Retinal pigment epithelial cell (primary cell): ENCODE measurements at places on chromosomes 7 and 10.
A peak's percentile ranks its signal among the peaks of the same experiment; 100 is the strongest.

GRCh38 chr10:133458710-133459453 lies 5.1 kb downstream of the SCART1 start:
- DNase-seq: no peak

DNA sequence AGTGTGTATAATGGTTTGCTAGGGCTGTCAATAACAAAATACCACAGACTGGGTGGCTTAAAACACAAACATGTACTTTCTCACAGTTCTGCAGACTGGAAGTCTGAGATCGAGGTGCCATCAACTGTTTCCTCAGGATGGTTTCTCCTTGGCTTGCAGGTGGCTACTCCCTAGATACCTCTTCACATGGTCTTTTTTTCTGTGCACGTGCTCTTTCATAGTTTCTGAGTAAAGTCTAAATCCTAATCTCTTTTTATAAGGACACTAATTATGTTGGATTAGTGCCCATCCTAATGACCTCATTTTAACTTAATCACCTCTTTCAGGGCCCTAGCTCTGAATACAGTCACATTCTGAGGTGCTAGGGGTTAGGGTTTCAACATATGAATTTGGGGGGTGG lies 65.9 kb downstream of the AMPH start:
- DNase-seq: no peak

DNA sequence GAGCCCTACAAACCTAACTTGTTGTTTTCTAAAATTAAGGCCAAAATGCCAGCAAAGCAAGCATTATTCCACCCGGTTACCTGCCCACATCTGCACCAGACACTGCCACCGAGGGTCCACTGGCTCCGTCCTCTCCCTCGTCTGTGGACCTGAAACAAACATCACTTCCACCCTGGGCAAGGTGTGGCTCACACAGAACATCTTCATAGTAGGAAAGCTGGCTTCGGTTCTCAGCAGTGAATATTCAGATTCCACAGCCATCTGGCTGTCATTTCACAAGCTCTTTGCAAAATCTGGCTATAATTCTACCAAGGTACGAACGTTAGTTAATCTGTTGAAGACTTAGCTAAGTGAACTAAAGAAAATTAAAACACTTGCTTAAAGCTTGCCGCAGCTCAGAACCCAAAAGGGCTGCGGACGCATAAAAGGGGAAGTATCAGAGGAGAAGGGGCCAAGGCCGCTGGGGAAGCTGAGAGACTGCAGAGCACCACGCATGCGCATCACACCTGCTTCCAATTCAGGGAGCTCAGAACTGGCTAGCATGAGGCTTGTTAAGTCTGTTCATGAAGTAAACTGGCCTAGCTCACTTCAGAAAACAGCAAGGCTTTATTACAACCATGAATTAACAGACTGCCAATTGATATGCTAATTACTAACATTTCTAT lies 46.1 kb downstream of the PTPRN2 start:
- no peak for DNase-seq

GRCh38 chr7:25028370-25029021 lies 48.5 kb upstream of the OSBPL3 start:
- peak; percentile 89 for DNase-seq

DNA sequence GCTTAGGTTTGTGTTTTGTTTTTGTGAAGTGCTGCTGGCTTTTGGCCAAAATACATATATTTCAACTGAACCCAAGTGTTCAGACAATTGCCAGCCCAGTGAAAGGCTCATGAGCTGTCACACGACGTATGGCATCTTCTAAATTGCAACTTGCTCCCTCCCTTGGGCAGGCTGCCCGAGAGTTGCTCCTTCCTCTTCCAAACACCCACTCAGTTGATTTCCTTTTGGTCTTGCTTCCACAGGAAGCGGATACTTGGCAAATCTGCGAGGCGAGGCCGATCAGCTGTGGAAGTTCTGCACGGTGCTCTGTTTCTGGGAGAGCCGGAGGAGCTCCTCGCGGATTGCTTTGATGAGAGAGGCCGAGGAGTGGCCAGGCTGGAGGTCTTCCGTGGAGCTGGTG lies 39.6 kb upstream of the ATP6V0A4 start:
- no peak for DNase-seq

- DNase-seq: no peak
Observed at GRCh38 chr7:97351488-97351887, 234.0 kb downstream of the SDHAF3 start.

DNA sequence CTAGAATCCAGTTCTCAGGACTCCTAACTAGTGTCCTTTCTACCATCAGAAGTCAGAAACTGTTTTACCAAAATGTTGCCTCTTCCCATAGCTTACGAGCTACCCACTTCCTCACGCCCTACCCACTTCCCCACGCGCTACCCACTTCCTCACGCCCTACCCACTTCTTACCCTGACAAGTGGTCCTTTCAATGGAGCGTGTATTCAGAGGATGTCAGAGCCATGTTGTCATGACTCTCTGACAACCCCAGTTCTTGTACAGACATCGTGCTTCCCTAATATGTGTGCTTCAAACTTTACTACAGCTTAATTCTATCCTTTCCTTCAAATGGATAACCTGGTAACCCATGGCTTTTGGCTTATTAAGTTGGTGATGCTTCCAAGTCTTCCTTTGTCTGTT lies 84.8 kb upstream of the PHF14 start:
- no peak for DNase-seq

DNA sequence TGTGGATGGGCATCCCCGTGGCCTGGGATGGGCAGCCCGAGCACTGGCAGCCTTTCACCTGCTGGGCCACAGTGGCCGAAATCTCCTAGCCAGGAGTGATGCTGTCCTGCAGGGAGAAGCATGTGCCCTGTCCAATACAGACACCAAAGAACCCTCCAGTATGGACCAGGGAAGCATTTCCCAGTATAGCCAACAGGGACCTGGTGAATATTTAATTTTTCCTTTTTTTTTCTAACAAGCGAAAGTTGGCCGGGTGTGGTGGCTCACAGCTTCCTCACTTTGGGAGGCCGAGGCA lies 11.0 kb downstream of the IMPDH1 start:
- DNase-seq: no peak

DNA sequence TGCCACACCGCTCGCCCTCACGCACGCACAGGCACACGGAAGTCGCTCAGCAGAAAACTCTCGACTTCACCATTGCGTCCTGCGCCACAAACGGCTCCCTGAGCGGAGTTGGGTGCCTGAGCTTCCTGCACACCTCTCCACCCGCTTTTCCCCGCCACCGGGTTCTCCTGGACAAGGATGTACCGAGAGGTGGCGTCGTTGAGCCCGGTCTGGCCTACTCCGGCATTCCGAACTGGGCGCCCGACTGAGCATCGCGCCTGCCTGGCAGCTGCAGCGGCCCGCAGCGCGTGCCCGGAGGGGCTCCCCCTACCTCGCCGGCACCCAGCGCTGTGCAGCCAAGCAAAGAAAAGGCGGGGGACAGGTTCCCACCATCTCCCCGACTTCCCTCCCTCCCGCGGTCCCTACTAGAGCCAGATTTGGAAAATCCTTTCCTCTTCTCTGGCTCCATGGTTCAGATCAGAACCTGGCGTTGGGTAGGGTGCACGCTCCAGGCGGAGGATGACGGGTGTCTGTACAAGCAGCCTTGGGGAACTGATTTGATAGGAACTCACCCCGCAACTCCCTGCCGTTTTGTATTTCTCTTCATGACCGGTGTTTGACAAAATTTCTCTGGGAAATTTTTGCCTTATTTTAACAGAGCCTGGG lies 1.7 kb downstream of the SORCS3 start:
- no peak for DNase-seq

- no peak for DNase-seq
Observed at GRCh38 chr7:70734411-70734810, 397.5 kb upstream of the GALNT17 start.

DNA sequence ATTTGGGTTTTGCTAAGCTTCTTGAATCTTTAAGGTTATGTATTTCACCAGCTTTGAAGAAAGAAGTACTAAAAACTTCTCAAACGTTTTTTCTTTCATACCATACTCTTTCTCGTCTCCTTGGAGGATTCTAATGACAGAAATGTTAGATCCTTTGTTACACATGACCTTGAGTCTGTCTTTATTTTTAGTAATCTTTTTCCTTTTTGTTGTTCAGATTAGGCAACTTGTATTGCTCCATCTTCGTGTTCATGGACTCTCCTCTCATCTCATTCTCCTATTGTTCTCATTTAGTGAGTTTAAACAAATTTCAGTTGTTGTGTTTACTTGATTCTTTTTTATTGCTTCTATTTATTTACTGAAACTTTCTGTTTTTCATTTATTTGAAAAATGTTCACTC lies 73.7 kb downstream of the WDFY4 start:
- no peak for DNase-seq

- DNase-seq: no peak
Observed at GRCh38 chr7:97401398-97401797, 283.9 kb downstream of the SDHAF3 start.

- DNase-seq: no peak
Observed at GRCh38 chr7:152093717-152094116, 68.2 kb downstream of the GALNT11 start.

- DNase-seq: no peak
Observed at GRCh38 chr10:71045204-71045809, 156.9 kb upstream of the PCBD1 start.

DNA sequence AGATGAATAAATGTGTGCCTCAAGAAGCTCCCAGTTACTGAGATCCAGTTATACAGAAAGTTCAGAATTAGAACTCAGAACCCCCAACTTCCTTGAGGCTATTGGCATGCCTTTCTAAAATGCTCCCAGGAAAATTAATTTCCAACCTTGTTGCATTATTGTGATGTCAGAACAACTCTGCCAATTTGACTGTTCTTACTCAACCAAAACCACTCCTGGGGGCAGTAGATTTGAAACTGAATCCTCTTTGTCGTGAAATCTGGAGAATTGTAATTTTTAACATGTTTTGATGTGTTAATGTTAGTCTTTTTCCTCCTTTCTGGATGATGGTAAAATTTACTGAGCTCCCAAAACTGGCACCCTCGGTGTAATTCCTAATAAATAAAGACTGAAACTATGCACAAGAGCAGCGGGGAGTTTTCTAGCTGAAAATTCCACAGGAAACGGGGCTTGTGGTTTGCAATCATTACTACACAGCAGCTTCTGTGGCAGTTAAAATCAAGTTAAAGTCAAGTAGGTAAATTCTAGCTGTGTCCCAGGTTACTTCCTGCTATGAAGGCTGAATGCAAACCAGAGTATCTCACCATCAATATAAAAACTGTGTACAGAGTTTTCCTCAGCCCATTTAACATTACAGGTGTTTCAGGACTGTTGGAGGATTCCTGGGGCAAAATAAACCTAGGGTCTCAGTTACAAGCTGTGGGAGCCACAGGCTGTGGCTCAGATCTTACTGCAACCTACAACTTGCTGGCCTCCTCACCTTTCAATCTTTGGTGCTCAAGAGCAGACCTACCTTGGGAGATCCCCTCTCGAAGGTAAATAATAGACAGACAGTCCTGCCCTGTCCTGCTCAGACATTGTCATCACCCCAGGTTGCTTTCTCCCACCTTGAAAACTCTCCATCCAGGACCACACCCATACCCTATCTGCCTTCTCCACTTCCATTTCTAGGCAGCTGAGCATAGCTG lies 156.3 kb upstream of the KMT2E start:
- no peak for DNase-seq

DNA sequence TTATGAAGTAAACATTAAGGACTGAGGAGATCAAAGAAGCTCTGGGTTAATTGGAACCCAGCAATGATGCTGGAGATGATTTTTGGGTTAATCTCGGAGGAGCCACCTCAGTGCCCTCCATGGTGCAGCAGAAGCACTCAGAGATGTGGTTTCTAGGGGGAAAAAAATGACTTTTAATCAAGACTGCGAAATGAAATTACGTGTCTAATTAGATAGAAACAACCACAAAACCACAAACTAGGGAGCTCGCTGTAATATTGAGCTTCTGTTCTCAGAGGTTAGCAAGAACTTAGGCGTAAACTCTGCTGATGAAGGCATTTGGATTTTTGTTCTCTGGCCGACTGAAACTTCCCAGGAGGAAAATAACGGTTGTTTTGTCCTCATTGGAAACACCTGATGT lies 319.0 kb downstream of the GRID1 start:
- DNase-seq: no peak

GRCh38 chr10:70088308-70088698 lies 35.7 kb downstream of the MACROH2A2 start:
- DNase-seq: no peak

GRCh38 chr10:32159264-32159663 lies 103.0 kb upstream of the KIF5B start:
- no peak for DNase-seq

- no peak for DNase-seq
Observed at GRCh38 chr10:74925291-74925690, 98.9 kb downstream of the KAT6B start.

GRCh38 chr7:10122551-10123100 lies 851.0 kb upstream of the PHF14 start:
- DNase-seq: peak; percentile 61

DNA sequence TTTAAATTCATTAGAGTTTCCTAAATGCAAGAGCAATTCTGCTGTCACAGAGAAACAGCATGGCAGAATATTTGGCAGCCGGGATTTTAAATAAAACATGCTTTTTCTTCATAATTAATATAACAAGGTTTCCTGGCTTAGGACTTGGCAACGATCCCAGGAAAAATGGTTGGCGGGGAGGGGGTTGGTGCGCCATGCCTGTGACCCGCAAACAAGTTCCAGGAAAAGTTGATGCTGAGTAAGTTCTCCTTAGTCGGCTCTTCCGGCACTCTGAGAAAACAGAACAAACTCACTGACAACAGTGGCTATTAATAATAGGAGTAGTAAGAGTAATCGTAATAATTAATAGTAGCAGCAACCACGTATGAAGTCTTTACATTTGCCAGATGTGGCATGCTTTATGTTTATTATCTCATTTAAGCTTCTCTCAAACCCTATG lies 4.6 kb downstream of the HABP2 start:
- DNase-seq: peak; percentile 55

- no peak for DNase-seq
Observed at GRCh38 chr10:60487543-60487942, 97.9 kb upstream of the ANK3 start.

GRCh38 chr7:4841007-4841784 lies 20.6 kb downstream of the PAPOLB start:
- DNase-seq: no peak

DNA sequence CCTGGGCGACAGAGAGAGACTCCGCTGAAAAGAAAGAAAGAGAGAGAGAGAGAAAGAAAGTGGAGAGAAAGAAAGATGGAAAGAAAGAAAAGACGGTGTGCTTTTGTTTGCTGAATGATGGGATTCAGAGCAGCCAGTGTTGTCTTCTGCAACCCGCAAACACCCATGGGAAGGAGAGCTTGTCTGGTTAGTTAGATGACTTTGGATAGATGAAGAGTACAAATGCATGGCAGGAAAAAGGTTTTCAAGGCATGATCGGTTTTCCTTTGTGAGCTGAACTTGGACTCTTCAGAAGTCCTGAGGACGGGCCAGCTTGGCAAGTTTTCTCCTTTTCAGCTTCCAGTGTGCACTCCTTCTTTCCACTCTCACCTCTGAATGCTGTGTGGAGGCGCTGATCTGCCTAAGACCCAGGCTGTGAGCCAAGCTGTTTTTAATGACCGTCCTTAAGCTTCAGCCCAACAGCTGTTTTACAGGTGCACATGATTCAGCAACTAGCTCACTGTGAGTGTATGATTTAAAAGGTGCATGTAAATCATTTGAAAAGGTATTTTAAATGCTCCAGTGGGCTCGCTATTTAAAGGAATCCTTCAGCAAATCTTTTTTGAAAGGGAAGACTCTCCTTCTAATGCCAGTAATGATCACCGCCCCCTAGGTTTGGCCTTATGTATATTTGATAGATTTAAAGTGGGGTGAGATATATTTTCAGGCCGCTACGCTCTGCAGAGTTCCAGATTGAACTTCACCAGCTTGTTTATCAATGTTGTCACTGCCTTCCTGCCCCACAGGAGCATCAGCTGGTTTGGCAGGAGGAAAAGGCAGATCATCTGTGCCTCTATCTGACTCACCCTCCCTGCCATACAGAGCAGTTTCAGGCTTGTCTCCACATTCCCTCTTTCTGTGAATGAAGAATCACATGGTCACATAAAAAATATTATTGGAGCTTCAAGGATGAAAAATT lies 115.0 kb downstream of the PLXDC2 start:
- DNase-seq: no peak
